GM03348 (cell line): ENCODE measurements at places on chromosomes 4 and X.

DNA sequence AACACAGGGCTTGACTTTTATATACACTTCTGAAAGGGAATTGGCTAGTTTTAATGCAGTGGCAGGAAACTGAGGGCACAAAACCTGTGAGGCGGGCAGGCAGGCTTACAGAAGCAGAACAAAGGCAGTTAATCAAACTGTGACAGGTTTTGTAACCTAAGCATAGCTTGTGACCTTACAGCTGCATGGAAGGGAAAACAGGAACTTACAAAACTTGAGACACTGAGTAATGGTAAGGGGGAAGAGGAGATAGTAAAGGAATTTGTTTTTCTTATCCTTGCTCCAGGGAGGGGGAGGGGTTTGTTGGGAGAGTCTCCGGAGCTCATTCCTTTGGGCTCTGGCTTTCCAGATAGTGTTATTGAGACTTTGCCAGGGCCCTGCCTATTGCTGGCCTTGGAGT, 55.6 kb downstream of the SLITRK4 start:
- no peak for DNase-seq

DNA sequence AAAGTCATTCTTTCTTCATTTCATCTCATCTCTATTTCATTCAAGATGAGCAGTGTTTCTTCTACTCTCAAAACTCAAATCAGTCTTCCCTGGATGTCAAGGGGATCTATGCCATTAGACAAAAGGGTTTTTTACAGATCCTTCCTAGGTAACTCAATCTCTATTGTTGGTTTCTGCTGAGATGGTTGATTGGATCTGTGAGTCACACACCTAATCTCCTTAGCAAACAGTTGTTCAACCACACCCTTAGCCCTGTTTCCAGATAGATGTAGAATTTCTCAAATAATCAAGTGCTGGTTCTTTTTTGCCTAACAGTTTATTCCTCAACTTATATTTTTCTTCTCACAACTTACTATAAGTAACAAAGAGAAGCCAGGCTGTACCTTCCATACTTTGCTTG, 200.5 kb downstream of the KDR start:
- no peak for DNase-seq

DNA sequence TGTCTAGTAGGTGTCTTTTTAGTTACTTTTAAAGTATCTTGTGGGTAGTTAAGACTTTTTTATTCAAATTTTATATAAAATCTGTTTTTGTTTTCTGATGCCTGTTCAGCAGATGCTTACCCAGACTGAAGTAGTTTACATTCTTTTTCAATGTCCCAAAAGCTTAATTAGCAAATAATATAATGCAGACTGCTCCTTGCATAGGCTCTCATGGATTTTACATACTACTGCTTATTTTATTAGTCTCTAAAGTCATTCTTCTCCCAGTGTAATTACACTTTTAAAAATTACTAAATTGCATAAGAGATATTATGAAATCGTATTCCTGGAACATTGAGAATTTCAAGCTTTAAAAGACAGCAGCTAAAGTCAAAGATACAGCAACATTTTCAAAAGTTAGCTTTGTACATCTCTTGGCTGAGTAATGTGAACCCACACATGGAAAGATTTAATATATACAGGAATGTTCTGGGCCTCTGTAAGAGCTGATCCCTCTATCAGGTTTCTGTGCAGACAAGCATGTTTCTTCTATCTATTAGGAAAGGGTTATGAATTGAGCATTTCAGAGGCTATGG, 148.4 kb upstream of the SPRY1 start:
- peak; percentile 29 for DNase-seq

- peak; percentile 3 for DNase-seq
Observed at GRCh38 chrX:72621625-72622485, 49.2 kb upstream of the HDAC8 start.

DNA sequence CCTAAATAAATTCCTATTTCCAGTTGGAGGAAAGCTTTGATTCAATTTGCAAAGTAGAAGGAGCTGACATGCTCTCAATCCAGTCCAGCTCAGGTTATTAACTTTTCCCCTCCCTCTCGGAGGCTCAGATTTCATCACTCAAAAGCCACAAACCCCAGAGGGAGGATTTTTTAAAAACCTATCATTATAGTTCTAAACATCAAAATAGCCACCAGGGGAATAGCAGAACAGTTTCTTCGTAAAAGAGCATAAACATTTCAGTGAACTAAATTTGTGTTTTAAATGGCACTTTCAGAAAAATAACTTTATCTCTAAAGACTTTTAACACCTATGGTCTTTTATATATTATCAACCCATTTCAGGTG, 8.8 kb downstream of the GPRIN3 start:
- peak; percentile 12 for DNase-seq

DNA sequence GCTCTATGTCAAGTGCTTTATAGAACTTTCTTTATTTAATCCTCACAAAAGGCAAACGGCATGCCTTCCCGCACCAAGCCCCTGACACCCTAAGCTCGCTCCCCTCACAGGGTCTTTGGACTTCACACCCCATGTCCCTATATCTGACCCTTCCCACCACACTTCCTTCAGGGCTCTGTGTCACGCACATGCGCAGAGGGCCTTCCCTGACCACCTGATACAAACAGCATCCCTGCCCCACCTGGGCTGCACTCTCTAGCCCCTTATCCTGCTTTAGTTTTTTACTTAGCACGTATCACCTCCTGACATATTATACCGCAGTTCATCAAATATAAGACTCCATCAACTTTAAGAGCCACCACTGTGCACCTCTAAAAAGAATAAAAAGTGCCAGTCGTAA, 49.8 kb downstream of the SOD3 start:
- no peak for DNase-seq

DNA sequence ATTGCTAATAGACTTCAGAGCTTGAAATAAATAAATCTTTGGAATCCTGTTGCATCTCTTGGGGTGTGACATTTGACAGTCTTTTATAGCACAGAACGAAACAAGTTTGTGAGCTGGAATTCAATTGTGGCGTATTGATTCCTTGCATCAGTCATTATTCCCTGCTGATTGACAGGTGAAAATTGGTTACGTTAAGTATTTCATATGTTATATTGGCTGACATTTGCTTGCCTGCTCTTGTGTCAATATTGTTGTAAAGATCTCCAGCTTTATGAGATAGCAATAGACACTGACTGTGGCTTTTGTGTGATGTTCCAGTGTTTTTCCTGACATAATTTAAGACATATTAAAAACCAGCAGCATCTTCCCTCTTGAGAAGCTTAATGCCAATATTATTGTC, 644.4 kb upstream of the FAM241A start:
- no peak for DNase-seq

DNA sequence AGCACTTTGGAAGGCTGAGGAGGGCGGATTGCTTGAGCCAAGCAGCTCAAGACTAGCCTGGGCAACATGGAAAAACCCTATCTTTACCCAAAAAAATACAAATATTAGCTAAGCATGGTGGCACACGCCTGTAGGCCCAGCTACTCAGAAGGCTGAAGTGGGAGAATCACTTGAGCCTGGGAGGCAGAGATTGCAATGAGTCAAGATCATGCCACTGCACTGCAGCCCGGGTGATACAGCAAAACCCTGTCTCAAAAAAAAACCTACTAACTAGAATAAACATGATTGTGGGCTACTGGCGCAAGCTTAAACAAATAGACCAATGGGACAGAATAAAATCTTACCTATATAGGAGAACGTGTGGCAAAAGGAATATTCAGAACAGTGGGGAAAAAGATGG, 7.3 kb downstream of the CDKL2 start:
- no peak for DNase-seq
